ENCODE measurements at places on chromosomes 3 and 15.

GRCh38 chr15:88998980-88999713, 86.0 kb upstream of the MFGE8 start:
- DNase-seq = no peak

DNA sequence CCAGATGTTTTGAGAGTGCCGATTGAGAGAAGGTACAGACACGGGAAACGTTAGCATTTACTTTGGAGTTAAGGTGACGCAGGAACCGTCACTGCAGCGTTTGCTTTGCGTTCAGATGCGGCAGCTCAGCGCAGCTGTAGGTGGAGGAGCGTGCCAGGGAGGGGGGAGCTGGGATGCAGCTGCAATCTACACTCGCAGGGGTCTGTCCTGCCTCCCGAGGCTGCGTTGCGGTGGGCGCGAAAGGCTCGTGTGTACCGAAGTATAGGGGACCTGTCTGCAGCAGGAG, 425 bp upstream of the FYTTD1 start:
- DNase-seq = no peak

- no peak for DNase-seq
Measured at GRCh38 chr3:25304916-25305315, 123.1 kb upstream of the RARB start.

DNA sequence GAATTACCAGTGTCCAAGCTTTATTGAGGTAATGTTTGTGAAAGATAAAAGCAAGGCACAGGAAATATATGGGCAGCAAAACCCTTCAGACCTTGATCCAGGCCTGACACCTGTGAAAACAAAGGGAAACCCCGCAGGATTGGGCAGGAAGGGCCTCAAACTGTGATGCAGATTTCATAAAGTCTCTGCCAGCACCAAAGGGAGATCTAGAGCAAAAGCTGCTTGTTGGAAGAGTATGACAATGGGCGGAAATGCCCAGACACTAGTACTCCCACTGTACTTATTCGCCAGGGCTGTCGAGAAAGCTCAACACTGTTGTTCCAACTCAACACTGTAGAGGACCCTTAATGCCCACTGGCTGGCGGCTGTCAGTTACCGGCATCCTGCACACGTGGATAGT, 207.9 kb downstream of the CD47 start:
- DNase-seq = no peak

DNA sequence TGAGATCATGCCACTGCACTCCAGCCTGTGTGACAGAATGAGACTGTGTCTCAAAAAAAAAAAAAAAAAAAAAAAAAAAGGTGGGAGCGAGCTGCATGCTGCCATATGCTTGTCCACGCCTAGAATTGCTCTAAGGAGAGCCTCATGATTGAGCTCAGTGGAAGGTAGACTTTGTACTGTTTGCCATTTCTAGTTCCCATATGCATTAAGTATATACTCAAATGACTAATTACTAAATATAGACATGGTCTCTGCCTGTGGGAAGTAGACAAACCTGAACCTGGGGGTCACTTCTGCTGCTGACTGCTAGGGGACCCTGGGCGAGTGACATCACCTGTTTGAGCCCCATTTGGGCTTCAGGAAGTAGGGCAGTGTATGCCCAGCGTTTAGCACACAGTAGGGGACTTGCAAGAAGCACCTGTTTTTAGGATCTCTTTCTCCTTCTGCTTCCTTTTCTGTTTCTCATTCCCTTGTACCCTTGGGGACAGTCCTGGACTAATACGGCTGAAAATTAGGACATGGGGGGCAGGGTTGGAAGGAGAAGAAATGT, 27.2 kb downstream of the PRKCD start:
- no peak for DNase-seq

DNA sequence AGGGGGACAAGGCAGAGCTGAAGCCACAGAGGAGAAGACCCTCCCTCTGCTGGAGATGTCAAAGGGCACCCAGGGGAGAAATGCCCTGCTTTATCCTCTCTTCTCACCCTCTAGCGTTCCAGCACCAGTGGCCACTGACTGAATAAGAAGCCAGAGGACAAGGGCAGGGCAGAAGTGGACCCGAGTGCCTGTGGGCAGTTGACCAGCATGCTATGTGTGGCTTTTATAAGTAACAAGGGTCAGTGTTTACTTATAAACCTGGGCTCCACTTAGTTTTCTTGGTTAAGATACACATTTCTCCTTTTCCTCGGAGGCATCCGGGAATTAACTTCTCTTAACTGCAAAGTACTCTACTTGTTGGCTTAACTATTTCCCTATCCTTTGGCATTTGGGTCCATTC, 13.3 kb upstream of the HDAC11 start:
- no peak for DNase-seq

- no peak for DNase-seq
Measured at GRCh38 chr3:66825375-66825774, 172.7 kb upstream of the KBTBD8 start.

GRCh38 chr3:61015859-61016258, 235.4 kb downstream of the FHIT start:
- DNase-seq = no peak

DNA sequence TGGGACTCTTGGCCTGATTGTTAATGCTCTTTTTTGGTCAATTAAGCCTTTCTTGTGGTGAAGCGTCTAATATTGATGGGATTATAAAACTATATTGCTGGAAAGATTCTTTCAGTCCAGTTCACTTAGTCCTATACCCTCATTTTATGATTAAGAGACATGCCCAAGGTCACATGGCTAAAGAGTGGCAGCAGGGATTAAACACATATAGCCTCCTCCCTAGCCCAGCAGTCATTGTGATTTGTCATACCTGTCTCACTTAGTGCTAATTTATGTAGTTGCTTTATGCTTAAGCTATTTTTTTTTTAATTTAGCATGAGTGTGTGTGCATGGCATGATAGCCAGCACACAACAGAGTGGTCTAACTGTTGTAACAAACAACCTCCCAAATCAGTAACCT, 9.5 kb downstream of the PARP14 start:
- DNase-seq = no peak

GRCh38 chr15:77974098-77974414, 103.5 kb downstream of the TBC1D2B start:
- no peak for DNase-seq

DNA sequence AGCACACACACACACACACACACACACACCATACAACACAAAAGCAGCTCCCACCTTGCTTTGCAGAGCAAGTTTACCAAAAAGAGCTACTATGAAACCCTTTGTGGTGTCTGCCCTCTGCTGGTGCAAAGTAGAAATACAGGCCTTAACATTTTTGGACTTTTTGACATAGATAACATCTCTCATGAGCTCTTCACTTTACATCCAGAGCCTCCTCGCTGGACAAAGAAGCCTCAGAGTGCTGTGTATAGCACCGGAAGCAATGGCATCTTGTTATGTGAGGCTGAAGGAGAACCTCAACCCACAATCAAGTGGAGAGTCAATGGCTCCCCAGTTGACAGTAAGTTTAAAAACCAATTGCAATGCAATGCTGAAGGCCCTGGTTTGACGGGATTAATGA, 157.9 kb downstream of the CHL1 start:
- DNase-seq = no peak

GRCh38 chr15:35383506-35383905, 162.5 kb downstream of the DPH6 start:
- no peak for DNase-seq

DNA sequence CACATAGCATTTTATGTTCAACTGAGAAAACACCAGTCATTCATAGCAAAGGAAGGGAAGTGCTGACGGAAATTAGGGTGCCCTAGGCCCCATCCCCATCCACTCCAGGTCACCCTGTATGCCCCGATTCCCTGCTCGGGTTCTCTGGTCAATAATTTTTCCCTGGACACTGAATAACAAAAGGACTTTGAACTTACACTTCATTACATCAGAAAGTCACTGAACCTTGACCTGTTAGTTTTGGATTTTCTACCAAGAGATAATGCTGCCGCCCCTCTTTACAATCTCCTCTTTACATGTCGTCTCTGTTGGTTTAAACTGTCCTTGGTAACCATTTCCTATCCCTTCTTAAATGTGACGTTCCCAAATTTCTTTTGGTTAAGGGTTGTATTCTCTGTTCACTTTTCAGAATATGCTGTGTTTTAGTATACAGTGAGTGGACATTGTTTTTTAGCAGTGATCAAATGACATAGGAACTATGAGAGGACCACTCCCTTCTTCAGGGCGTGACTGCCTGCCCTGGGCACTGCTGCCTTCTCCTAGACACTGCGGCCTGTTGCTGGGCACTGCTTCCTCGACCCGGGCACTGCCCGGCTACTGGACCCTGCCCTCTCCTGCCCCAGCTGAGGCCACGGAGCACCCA, 13.6 kb upstream of the AHSG start:
- DNase-seq = no peak

DNA sequence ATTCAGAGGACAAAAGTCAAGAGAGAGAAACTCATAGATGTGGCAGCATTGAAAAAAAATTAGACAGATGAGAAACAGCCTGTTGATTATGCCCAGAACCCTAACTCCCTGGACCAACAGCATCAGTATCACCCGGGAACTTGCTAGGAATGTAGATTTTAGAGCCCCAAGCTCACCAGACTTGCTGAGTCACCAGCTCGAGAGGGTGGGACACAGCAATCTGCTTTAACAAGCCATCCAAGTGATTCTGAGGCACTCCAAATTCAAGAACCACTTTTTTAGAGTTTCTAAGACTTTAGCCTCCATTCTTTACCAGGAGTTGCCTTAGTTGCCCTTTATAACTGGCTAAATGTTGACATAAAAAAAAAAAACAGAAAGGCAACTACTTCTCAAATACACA, 70.9 kb downstream of the CGGBP1 start:
- DNase-seq = no peak

- no peak for DNase-seq
Measured at GRCh38 chr3:40719660-40720287, 195.0 kb downstream of the ZNF621 start.

- DNase-seq = no peak
Measured at GRCh38 chr3:46460051-46460450, 4.7 kb downstream of the LTF start.

GRCh38 chr15:32766101-32766500, 48.3 kb downstream of the GREM1 start:
- DNase-seq = no peak

GRCh38 chr3:23915537-23916108, 1.2 kb downstream of the NKIRAS1 start:
- no peak for DNase-seq

- no peak for DNase-seq
Measured at GRCh38 chr3:55532806-55533205, 45.7 kb upstream of the WNT5A start.

- DNase-seq = no peak
Measured at GRCh38 chr3:58369876-58370275, 37.2 kb downstream of the PXK start.

DNA sequence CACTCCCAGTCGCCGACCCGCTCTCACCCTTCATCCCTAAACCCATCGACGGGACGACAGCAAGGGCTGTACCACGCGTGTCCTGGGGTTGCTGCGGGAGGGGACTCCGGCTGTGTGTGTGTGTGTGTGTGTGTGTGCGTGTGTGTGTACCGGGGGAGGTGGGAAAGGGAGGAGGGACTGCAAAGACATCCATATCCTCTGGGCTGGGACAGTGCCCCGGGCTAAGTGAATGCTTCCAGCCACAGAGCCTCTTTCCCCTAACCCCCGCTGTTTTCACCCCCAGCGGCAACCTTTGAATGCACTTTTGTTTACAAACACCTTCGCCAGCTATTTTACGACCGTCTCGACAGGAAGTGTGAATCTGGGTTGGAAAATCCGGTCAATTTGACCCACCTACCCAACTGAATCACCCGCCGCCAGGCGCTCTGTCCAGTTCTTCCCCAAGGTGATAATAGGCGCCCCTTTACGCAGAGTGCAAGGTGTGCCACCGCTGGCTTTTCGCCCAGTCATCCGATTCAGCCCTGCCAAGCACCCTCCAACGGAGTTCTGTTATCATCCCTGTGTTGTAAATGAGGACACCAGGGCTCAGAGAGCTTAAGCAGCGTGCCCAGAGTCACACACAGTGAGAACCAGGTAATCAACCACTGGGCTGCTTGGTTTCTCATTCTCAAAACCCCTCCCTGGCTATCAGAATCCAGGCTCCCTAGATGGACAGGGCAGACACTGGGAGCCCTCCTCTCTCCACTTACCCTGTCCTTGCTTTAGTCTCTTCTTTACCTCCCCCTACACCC, 739 bp upstream of the AMOTL2 start:
- no peak for DNase-seq

DNA sequence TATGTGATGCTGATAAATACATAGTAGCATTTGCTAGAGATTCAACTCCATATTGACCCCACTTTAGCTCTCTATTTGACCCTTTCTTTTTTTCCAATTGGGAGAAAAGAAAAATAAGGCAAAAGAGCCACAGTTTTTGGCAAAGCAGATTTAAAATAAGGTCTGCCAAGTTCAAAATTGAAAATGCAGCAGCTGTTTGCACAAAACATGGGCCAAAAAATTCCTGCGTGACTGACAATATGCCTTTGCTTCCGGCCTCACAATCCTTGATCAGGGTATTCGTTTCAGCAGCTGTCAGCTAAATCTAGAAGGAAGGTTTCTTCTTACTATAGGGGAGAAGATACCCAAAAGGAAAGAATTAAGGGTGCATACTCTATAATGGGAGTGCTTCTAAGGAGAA, 563.5 kb upstream of the CCDC54 start:
- DNase-seq = no peak

GRCh38 chr3:109339714-109340648, 2.6 kb upstream of the DPPA4 start:
- DNase-seq = no peak
